ENCODE measurements at places on chromosomes 7 and 10.

DNA sequence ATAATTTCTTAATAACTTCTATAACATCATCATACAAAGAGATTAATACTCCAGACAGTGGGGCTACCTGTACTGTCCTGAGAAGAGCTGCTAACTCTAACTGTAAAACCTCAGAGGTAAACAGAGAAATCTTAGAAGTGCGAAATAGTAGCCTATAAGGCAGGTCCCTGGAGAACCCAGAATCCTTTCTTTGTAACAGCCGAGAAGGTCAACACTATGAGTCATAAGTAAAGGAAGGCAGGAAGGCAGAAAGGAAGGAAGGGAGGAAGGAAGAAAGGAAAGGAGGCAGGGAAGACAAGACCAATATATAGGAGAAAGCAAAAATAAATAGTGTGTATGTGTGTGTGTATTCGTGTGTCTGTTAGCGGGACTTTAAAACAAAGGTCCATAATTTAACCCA is 540.6 kb downstream of the ZWINT start:
- DNase-seq: no peak

- DNase-seq: no peak
These were observed 101.1 kb downstream of the CDH23 start for GRCh38 chr10:71497763-71498326.

DNA sequence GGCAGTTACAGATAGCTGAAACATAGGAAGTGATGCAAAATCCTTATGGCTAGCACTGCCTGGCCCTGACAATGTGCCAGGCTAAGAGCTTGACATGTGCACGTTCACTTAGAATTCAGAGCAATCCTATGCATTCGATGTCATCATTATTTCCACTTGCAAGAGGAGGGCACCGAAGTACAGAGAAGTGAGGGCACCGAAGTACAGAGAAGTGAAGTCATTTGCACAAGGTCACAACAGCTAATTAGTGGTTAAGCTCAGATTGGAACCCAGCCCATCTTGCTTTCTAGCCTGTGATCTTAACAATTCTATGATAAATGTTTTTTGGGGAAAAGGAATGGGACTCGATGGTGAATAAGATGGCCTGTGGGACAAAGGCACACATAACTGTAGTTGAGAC is 73.4 kb downstream of the ARHGAP22 start:
- no peak for DNase-seq

- no peak for DNase-seq
These were observed 962.7 kb downstream of the LRMDA start for GRCh38 chr10:76393875-76394706.

GRCh38 chr10:49204119-49204518 is 15.9 kb upstream of the TMEM273 start:
- no peak for DNase-seq

DNA sequence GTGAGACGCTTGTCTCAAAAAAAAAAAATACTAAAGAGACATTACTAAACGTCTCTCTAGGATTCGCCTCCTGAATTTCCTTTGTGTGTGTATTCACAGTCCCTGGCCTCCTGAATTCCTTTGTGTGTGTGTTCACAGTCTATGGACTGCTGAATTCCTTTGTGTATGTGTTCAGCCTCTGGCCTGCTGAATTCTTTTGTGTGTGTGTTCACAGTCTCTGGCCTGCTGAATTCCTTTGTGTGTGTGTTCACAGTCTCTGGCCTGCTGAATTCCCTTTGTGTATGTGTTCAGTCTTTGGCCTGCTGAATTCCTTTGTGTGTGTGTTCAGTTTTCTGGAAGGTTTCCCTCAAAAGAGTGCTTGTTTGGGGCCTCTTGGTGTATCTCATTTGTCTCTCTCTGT is 8.2 kb downstream of the BMS1 start:
- no peak for DNase-seq

GRCh38 chr7:76283254-76284159 is 19.0 kb upstream of the HSPB1 start:
- DNase-seq: no peak

DNA sequence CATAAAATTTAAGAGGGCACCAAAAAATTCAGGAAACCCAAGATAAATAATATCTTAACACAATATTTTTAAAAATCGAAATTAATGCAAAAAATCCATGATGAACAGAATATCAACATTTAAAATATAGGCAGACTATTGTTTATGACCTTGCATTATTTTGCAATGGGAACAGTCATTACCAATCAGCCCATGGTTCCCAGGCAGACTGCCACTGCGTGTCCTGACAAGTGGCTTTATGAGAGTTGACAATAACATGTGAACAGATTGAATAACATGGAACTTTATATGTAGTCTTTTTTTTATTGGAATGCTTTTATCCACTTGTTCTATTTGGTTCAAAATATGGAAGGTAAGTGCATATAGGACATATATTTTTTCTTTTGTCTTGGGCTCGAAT is 3.1 kb upstream of the AVPI1 start:
- DNase-seq: no peak

DNA sequence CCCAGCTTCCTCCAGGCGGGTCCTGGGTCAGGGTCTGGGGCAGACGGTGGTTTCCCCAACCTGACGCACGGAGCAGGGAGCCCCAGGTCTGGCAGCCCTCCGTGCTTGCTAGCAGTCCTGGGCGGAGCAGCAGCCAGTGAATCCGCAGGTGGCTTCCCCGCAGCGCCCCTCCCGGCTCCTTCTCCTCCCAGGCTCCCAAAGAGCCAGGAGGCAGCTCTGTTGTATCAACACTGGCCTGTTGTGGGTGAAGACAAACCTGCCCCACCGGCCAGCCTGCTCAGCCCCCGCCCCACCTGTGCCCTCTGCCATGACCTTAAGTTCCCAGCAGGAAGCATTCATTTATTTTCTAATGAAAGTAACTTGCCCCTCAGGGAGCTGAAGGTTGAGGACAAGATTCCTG is 24.0 kb upstream of the TMEM213 start:
- DNase-seq: no peak

GRCh38 chr10:61163403-61163802 is 219.4 kb upstream of the RHOBTB1 start:
- no peak for DNase-seq

- peak; percentile 97 for DNase-seq
These were observed 140.8 kb downstream of the DGKB start for GRCh38 chr7:14761510-14762296.

GRCh38 chr7:5824297-5824610 is 42.8 kb upstream of the RNF216 start:
- DNase-seq: no peak

- DNase-seq: no peak
These were observed 20.0 kb upstream of the GALNTL5 start for GRCh38 chr7:151936207-151936606.

GRCh38 chr7:130781346-130781745 is 47.3 kb upstream of the KLF14 start:
- DNase-seq: no peak

- no peak for DNase-seq
These were observed 2.8 kb downstream of the FGF8 start for GRCh38 chr10:101772895-101773761.

DNA sequence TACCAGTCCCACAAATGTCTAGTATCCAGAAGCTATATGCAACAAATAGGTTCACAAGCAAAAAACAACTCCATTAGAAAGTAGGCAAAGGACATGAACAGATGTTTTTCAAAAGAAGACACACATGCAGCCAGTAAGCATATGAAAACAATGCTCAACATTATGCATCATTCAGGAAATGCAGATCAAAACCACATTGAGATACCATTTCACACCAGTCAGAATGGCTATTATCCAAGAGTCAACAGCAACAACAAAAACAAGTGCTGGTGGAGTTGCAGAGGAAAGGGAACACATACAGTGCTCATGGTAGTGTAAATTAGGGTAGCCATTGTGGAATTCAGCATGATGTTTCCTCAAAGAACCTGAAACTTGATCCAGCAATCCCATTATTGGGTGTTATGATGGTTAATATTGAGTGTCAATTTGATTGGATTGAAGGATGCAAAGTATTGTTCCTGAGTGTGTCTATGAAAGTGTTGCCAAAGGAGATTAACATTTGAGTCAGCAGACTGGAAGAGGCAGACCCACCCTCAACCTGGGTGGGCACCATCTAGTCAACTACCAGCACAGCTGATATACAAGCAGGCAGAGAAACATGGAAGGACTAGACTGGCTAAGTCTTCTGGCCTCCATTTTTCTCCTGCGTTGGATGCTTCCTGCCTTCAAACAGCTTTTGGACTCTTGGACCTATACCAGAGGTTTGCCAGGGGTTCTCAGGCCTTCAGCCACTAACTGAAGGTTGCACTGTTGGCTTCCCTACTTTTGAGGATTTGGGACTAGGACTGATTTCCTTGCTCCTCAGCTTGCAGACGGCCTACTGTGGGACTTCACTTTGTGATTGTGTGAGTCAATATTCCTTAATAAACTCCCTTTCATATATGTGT is 218.4 kb upstream of the SEMA3D start:
- no peak for DNase-seq

GRCh38 chr10:113576852-113577251 is 24.0 kb downstream of the HABP2 start:
- no peak for DNase-seq

GRCh38 chr7:74013539-74014272 is 14.3 kb upstream of the ELN start:
- DNase-seq: no peak

- DNase-seq: peak; percentile 9
These were observed 10.6 kb upstream of the LYZL2 start for GRCh38 chr10:30639946-30640786.

DNA sequence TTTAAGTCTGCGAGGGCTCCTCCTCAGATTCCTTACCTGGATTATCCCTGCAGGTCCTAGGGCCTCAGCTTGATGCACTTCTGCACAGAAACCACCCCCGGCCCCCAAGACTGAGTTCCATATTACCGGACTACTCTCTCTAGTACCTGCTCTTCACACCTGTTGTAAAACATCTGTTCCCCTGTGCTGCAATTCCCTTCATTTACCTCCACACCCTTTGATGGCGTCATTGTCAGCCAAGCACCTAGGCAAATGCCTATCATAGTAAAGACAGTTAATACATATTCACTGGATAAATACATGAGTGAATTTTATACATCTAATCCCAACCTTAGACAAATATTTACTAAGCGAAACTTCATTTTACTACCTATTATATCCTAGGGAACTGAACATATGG is 275.5 kb downstream of the PLXDC2 start:
- DNase-seq: no peak

DNA sequence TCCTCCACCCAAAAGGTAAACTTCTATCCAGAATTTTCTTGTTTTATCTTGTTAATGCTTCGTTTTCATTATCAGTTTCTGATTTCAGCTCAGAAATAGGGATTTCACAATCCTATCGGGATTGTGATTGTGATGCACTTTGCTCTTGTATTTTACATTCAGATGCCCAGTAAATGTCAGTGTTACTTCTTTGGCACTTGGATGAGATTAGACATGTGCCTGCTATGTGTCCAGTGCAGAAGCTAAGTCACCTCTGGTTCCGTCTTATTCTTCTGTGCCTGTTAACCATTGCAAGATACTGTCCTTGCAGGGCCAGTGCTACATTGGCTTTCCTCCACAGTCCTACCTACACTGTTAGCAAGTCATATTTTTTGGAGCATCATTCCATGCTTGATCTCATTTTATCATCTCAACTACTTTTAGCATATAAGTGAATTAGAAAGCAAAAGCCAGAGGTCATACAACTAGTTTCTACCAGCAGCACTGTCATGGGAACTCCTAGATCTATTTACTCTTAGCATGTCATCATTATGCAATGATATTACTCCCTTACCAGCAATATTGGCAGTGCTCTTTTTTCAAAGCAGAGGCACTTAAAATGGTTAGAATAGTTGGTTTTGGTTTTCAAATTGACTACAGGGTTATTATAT is 26.7 kb downstream of the ZNF277 start:
- DNase-seq: no peak

DNA sequence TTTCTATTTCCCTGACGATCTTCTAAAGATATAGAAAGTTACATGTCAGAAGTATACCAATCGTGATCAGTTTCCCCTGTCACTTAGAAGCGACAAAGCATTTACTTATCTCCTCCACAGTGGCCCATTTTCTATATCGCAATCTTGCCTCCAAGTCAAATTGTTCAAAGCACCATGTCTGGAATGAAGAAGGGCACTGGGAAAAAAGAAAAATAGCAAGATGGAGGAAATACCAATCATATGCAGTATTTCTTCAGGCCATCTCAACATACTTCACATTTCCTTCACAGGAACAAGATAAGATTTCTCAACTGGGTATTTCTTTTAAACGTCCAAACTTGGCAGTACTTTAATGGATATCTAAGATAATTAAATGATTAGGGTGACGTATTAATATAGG is 63.3 kb upstream of the IL6 start:
- no peak for DNase-seq

- DNase-seq: no peak
These were observed 727.9 kb upstream of the KCND2 start for GRCh38 chr7:119545118-119545517.

DNA sequence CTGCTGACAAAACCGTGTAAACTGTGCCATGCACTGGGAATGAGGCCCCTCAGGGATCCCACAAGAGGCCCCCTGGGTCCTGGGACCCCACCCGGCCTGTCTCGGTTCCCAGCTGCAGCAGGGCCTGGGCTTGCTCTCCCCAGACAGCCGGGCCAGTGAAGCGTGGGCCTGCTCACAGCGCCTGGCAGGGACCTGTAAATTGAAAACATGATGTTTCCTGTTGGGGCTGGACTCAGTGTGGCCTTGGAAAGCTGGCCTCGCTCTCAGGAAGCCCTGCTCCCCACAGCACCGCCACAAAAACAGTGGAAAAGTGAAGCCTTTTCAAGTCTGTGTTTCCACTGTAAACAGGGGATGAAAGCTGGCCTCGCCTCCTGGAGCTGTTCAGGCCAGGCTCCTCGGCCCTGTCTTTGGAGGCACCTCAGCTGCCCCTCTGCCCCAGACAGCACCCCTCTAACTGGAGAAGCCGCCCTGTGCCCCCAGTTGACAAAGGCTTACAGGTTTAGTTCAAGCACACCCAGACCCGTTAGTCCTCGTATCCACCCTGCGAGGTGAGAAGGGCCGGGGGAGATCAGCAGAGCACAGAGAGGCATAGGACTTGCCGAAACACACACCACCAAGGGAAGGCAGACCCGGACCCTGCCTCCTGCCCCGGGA is 108.3 kb downstream of the ZMIZ1 start:
- no peak for DNase-seq

GRCh38 chr10:121084016-121084674 is 233.0 kb downstream of the WDR11 start:
- no peak for DNase-seq

GRCh38 chr10:102119417-102120141 is 589 bp downstream of the LDB1 start:
- peak; percentile 34 for DNase-seq

DNA sequence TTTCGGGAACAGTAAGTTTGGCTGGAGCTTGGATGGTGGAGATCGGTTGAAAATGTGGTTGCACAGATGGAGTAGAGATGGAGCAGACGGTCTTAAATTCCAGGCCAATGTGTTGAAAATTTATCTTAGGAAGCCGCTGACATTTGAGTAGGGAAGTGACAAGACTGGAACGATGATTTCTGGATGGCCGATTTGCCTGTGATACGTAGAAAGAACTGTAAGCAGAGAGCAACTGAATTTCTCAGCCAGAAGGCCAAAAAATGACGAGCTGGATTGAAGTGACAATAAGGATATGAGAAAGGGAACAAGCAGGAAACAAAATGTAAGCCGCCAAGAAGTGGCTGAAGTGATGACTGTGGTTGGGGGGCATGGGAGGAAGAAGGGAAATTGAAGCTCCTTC is 687 bp upstream of the ARMC3 start:
- no peak for DNase-seq

Measured in NCI-H2081 (cell line).